ENCODE measurements at places on chromosomes 6 and 20.

DNA sequence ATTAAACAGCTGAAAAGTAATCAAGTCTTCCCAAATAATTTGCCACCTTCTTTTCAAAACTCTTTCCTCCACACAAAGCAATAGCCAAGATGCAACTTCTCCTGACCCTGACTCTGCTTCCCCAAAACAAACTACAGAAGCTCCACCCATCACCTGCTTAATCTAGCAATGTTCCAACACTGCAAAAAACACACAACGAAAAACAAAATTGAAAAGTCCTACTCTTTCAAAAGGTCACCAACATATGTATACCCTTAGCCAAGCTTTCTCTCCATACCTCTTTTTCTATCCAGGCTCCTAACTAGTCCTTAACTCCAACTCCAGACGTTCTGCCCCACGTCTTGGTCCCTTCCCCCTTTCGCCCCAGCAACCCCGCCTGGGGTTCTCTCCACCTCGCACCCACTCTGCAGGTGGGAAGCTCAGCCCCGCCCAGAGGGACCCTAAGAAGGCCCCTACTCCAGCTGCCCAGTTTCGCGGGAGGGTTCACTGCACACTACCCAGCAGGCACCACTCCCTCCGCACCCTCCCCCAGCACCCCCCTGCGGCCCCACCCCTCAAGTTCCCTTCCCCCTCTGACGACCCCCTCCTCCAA, 717 bp downstream of the CSNK2A1 start:
- no peak for DNase-seq

DNA sequence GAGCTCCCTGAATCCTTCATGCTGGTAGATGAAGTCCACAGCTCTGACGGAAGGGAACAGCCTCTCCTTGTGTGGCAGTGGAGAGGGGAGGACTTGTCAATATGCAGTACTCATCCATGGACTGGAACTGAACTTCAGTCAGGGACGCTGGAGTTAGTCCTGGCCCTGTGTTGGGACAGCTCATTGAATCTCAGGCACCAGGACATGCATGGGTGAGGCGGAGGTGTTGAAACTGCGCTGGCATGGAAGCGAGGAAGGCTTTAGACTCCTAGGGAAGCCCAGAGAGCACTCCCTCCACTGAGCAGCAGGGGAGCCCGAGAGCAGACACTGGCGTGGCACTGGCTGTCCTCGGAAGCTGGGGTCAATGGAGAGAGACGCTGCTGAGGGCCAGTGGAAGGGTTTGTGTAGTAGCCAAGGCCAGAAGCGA, 161.3 kb upstream of the GGTLC1 start:
- DNase-seq, result peak; percentile 11

DNA sequence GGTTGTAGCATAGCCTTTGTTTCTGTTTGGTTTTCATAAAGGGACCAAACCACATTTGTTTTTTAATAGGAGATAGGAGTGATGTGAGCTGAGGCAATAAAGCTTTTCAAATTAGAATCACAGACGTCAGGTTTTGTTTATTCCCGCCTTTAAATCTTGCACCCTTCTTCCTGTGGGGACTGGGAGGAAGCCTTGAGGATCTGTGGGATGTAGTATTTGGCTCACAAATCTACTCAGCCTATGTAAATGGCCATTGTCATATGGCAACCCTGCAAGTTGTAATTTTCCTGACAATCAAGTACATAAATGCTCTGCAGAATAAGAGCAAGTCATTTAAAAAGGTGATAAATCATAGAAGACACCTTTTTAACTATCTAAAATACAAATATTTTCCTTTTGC, 110.4 kb downstream of the ADGRG6 start:
- DNase-seq, result no peak

GRCh38 chr20:38178065-38178491, 13.0 kb upstream of the TGM2 start:
- no peak for DNase-seq

- no peak for DNase-seq
These were observed 44.6 kb upstream of the KCNK16 start for GRCh38 chr6:39366931-39367618.

DNA sequence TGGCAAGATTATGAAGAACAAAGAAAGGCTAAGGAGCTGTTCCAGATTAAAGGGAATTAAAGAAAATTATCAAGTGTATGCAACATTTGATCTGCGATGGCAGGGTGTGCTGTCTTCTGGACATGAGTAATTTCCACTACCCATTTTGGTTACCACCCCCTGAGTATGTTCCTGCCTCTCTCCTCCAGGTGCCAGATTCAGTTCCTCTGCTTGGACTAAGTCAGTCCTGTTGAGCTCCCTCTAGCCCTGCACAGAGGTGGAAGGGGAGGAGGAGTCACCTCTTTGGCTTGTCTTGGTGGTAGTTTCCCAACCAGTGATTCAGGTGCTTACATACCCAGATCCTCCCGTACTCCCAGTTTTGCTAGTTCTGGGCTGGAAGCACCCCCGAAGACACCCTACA, 22.2 kb upstream of the SNRPB2 start:
- DNase-seq, result no peak

DNA sequence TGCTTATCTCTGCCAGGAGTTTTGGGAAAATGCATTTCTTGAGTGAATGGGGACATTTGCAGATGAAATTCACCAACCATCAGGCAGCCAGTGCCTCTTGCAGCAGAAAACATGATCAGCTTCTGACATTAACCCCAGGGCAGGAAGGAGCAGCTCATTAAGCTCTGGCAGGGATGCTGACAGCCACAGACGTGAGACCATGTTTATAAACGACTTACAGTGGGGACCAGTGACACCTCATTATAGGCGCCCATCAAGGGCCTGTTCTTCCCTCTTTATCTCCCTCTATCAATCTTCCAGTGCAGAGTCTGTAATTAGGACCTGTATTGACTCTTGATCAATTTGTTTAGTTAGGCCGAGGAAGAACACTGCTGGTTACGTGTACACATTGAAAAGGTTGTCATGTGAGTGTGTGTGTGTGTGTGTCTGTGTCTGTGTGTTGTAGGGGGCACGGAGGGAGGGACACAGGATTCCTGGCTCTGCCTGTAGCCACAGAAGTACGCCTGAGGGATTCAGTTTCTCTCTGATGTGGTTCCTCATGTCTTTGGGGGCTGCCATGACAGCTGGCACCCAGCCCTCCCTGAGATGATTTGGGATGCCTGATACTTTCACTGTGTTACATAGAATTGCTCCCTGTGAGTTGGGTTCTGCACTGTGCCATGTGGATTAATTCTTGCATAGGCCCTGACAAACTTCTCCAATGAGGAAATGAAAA, 428.4 kb upstream of the CHD6 start:
- DNase-seq, result no peak

DNA sequence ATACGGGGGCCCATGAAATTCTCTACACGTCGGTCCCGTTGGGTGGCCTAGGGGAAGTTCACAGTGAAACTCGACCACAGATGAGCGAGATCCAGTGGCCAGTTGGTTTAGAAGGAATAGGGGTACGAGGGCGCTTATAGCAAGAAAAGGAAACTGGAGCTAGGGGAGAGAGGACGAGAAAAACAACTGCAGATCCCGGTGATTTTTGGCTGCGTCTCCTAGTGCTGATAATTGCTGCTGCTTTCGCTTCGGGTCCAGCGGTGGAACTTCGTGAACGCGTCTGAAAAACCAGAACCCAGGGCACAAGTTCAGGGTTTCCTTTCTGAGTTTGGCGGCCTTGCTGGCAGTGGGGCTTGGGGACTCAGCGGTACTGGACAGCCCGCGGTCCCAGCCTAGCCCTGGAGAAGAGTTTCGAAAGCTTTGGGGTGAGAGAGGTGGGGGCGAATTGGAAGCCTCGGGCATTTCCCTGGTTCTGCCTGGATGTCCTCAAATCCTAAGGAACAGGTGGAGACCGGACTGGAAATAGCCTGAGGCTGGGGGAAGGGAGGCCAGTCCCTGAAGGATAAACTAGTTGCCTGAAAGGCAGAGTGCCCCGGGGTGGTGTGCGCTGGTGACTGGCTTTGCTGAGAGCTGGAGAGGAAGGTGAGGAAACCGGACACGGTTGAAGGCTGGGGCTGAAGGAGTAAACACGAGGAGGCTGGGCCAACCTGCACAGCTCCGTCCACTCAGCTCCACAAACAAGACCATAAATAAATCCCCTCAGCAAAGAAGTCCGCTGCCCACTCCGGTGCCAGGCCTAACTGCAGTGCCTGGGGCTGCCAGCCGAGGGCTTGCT, 793 bp downstream of the GMPR start:
- DNase-seq, result peak; percentile 50

GRCh38 chr6:132731086-132731485, 17.2 kb upstream of the VNN1 start:
- no peak for DNase-seq

- no peak for DNase-seq
These were observed 431 bp downstream of the LOC128125822 start for GRCh38 chr6:63572747-63573075.

- DNase-seq, result no peak
These were observed 120.6 kb downstream of the MMUT start for GRCh38 chr6:49342410-49342809.

DNA sequence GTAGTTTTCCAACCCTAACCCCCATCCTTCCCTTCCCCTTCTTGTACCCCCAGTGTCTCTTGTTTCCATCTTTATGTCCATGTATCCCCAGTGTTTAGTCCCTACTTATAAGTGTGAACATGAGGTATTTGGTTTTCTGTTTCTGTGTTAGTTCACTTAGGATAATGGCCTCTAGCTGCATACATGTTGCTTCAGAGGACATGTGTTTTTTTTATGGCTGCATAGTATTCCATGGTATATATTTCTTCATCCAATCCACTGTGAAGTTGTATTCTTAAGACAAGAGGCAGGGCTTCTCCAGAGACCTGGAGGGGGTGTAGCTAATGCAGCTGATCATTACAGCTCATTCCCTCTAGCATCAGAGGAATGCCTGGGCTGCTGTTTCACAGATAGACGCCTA, 4.2 kb downstream of the DNAH8 start:
- DNase-seq, result no peak

DNA sequence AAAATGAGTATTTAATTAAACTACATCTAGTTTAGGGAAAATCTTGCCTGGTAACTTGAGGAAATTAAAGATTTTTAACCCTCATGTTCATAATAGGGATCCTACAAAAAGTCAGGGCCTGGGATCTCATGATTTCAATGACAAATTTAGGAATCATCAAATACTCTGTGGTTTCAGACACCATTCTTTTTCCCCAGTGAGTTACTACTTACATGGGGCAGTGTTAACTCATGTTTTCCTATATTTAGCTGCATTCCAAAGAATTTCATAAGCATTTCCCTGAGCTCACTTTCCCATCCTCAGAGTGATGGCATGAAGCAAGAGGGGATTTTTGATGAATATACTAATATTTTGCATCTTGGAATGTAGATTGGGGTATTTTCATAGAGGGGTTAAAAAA, 321.7 kb downstream of the CENPW start:
- DNase-seq, result no peak

- DNase-seq, result no peak
These were observed 241.0 kb downstream of the SLC24A3 start for GRCh38 chr20:19453410-19453809.

DNA sequence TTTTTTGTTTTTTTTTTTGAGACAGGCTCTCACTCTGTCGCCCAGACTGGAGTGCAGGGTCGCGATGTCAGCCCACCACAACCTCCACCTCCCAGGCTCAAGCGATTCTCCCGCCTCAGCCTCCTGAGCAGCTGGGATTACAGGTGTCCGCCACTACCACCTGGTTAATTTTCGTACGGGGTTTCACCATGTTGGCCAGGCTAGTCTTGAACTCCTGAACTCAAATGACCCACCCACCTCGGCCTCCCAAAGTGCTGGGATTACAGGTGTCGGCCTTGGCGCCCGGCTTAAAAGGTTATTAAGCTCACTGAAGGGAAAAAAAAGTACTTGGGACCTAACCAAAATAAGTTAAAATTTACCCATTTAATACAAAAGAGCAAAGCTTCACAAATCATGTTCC, 1.9 kb downstream of the TCFL5 start:
- DNase-seq, result no peak

DNA sequence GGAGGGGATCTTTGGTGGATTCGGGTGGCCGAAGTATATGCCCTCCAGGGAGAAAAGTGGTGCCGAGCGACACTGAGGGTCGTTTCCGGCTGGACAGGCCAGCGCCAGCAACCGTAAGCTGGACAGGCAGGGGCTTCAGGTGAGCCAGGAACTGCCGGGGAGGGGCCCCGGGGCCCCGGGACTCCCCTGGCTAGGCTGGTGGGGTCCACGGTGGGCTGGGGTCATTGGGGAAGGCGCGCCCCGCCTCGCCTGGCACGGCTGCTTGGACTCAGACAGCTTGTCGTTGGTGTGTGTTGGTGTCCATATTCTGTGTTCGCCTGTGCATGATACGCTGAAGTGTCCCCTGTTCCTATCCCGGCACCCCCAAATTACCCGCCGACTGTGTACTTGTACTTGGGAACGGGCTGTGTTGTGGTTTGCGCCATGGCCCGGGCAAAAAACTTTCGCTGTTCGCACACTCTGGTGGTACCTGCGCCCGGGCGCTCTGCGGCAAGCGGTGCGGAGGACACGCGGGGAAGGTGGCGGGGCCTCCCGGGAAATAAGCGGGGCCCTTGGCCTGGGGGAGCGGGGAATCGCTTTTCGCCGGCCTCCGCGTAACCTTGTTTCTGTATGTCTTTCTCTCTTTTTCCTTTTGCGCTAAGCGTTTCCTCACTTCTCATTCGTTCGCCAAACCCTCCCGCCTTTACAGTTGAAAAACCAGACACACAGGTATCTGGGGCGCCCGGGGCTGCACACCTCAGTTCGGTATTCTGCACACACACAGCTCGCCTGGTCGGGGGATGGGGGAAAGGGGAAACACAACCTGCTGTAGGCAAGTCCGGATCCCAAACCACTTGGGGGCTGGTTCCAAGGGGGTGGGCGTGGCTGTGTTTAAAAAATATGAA, 3.2 kb downstream of the GNAS start:
- DNase-seq, result no peak

- peak; percentile 42 for DNase-seq
These were observed 15.0 kb downstream of the MBOAT1 start for GRCh38 chr6:20197251-20197650.

DNA sequence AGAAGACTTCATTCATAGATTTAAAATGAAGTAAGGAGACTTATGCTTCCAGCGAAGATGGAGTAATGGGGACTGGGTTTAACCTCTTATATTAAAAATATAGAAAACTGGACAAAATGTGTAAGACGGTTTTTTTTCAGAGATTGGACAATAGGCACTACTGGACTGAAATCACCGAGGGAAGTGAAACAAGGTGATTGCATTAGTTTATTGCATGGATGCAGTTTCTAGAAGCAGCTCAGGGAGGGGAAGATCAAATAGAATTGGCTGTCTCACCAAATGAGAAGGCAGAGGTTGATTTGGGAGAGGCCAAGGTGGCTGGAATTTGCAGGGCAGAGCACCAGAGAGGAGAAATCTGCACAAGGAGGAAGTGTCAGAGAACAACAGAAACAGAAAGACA, 162.6 kb downstream of the DNAH8 start:
- DNase-seq, result no peak

- DNase-seq, result peak; percentile 59
These were observed 753 bp upstream of the PERP start for GRCh38 chr6:138107752-138108592.

- DNase-seq, result no peak
These were observed 5.9 kb upstream of the SERPINB6 start for GRCh38 chr6:2977290-2977689.

DNA sequence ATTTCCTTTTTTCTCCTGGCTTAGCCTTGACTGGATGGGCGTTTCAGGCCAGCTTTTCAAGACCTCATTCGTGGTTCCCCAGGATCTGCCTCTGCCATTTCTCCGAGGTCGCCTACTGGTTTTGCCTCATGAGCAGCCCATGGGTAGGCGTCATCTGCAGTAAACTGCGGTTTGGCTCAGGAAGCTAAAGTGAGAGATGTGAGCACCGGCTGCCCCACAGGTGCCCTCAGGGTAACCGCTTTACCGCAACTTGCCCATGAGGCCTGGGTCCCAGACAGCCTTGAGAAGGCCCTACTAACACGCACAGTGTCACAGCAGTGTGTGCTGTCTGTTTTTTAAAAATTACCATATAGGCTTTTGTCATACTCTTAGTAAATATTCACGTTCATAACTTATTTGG, 53.4 kb upstream of the TBXT start:
- no peak for DNase-seq
